Breast epithelium (tissue), 4 donors: ENCODE measurements at places on chromosomes 2 and 18.

DNA sequence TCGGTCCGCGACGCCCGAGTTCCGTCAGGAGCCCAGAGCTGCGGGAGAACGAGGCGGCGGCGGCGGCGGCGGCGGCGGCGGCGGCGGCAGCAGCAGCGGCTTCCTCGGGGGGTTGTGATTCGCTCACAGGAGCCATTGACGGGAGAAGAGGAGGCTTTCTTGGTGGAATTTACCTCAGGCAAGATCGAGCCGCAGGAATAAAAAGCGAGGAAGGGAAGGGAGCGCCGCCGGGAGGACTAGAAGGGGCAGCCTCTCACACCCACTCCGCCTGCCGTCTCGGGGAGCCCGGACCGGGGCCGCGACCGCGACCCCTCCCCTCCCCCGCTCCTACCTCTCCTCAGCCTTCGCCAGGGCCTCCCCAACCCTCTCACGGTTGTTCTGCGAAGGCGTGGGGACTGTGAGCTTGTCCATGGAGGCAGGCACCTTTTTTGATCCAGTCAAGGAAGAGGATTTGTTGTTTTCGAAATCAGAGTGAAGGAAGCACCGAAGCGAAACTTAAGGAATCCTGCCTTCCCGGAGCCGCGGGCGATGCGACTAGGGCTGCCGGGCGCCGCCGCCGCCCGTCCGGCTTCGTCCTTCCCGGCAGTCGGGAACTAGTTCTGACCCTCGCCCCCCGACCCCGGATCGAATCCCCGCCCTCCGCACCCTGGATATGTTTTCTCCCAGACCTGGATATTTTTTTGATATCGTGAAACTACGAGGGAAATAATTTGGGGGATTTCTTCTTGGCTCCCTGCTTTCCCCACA lies 506 bp downstream of the BMPR2 start:
- DNase-seq, result peak; percentile 58

DNA sequence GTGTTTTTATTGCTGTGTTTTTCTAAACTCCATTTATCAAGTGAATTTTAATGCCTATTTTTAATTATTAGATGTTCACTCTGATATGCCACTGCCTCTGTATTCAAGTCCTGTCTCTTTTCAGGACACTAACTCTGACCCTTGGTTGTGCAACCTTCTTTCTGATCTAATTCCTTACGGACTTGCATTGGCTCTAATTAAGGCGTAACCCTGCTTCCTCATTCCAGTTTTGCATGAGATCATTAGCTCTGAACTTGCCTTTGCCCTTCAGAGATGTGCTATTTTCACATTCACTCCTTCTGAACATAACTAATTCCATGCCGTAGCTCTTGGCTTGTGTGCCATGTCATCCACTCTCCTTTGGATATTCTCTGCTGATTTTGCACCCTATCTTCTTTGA lies 162.5 kb upstream of the TMEFF2 start:
- DNase-seq, result no peak

GRCh38 chr18:34280653-34281052 lies 55.9 kb upstream of the NOL4 start:
- DNase-seq, result no peak

- DNase-seq, result no peak
Observed at GRCh38 chr2:37527361-37527760, 144.1 kb downstream of the CDC42EP3 start.

- no peak for DNase-seq
Observed at GRCh38 chr18:36849288-36850006, 20.5 kb downstream of the KIAA1328 start.

DNA sequence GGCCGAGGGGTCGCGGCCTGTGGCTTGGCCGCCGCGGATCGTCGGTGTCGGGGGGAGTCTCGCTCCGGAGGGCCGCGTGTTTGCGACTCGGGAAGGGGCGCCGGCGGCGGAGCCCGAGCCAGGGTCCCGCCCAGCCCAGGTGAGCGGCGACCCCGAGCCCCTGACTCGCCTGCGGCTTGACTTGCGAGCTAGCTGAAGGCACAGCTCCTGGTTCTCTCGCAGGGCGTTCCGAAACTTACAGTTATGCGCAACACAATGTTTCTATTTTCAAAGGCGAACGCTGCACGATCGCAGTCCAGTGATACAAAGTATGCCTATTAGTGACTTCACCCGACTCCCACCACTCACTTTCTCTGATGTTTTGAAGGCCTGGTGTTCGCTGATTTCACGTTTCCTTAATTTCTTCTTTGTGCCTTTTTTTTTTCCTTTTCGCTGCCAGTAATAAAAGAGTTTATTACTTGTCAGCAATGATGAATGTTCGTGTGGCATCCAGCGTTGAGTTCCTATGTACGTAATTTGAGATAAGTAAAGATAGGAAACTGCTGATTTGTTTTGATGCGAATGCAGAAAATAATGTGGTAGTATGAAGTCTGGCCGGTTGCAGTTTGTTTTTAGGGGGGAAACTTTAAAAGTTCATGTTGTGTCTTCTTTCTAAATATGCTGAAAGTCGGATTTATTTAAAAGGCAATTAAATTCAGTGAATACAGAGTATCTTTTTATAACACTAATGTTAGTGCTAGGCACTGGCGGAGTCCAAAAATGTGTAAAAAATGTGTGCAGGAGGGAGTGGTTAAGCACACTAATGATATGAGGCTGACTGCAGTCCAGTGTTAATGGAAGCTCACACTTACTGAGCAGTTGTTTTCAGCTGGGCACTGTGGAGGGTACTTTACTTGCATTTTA lies 706 bp downstream of the UBXN2A start:
- DNase-seq, result no peak

DNA sequence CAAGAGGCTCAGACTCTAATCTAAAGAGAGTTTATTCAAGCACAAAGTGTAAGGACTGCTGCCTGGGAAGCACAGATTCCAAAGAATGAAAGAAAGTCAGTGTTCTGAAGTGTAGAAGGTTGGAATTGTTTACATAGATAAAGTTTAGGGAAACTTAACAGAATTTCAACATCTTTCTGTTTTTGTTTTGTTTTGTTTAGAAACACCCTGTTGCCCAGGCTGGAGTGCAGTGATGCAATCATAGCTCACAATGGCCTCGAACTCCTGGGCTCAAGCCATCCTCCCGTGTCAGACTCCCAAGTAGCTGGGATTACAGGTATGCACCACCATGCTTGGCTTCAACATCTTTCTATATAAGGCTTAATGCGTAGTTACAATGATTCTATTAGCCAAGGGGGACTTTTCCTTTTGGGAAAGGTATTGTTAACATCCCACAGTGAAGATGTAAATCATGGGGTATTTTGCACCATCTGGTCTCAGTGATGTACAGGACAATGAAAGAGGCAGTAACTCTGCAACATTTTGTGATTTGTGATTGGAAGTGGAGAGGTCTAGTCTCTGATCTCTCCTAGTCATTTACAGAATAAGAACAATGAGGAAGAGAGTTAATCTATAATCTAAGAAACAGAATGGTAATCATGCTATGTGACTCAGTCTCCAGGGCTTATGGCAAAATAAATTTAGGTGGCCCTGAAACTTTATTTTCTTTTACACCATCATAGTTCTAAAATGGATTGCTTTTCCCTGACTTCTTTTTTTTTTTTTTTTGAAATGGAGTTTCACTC lies 45.6 kb upstream of the MSH6 start:
- no peak for DNase-seq

GRCh38 chr18:5997361-5997760 lies 102.0 kb upstream of the TMEM200C start:
- no peak for DNase-seq

- no peak for DNase-seq
Observed at GRCh38 chr2:209663139-209663538, 108.5 kb upstream of the UNC80 start.

DNA sequence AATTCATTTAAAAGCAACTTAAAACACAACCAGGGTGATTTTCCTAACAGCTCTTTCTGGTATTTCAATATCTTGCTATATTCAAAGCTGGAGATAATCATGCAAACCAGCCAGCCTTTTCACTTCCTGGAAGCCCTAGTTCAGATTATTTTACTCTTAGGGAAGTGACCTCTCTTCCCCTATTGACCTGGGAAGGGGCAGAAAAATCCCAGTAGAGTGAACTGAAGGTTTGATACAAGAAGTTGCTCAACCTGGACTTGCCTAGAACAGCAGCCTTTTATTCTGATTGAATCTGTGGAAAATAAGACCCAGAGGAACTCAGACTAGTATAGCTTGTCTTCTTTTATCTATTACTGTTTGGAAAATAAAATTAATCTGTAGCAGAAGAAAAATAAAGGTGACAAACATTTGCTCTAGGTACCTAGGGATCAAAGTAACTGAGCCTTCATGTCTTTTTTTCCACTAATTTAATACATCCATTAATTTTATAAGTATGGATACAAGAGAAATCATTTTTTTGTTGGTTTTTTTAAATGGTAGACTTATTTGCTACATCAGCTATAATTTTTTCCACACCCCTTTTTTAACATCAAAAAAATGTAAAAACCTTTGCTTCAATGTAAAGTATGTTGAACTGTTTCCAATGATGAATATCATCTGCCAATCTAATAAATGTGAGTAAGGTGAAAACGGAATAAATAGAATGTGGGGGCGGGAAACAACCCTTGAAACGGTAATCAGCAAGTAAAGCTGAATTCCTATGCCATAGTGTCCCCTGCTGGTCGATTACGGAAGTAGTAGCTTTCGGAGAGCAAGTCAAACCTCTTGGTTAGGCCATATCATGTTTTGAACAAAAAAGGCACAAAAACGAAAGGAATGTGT lies 629.9 kb downstream of the NRXN1 start:
- peak; percentile 54 for DNase-seq

DNA sequence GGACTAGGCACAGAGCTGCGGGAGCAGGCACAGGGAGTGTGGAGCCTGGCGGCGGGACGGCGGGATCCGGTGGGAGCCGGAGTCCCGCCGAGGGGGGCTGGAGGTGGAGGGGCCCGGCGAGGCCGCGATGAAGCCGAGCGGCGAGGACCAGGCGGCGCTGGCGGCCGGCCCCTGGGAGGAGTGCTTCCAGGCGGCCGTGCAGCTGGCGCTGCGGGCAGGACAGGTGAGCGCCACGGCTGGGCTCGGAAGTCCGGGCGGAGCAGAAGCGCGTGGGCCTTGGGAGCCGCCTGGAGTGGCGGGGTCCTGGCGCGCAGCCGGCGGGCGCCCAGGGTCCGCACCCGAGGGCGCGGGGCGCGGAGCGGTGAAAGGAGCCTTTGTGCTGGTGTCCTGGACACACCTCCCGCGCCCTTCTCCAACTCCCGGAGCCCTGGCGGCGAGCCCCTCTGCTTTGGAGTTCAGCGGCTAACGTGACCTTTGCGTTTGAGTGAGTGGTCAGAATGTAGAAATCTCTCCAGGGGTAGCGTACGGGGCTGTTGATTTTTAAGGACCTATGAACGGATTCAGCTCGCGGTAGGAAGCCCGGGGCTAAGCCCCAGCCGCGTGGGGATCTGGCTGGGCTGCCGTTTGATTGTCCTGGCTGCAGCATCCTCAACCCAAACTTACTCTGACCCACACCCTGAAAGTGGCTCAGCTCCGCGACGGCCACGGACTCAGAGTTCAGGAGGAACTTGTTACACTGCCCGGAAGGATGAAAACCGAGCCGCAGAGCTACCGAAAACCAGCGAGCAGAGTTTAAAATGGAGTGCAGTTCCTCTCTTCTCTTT lies 448 bp downstream of the IMPA2 start:
- DNase-seq, result no peak

DNA sequence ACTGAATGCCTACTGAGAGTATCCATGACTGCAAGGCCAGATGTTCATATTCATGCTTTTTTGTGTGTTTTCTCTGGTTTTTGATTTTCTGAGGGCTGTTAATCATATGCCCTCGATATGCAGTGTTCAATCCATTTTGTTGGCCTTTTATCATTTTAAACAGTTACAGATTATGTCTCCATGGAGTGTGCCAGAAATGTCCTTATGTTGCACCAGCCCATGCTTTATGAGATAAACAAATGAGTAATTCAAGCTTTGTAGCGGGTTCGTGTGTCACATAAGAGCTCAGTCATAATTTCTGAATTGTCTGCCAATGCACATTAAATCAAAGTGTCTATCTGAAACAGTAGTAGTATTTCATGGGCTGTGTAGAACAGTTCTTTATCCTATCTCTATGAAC lies 583.0 kb downstream of the THSD7B start:
- DNase-seq, result no peak

DNA sequence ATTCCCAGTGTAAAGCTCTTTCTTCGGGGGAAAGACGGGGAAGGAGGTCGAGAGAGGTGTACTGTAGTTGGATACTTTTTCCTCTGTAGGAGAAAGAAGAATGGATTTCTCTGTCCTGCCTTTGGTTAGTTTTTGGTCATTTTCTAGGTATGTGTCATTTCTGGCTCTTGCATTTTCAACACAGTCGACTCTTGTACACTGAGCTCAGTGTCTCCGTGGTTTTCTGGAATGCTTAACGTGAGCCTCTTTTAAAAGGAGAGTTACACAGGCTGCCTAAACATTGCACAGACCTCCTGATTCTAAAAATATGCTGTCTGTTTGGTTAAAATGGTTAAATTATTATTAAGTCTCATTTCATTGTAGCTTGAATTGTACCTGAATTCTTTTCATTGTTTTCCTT lies 21.8 kb upstream of the GLS start:
- DNase-seq, result no peak

DNA sequence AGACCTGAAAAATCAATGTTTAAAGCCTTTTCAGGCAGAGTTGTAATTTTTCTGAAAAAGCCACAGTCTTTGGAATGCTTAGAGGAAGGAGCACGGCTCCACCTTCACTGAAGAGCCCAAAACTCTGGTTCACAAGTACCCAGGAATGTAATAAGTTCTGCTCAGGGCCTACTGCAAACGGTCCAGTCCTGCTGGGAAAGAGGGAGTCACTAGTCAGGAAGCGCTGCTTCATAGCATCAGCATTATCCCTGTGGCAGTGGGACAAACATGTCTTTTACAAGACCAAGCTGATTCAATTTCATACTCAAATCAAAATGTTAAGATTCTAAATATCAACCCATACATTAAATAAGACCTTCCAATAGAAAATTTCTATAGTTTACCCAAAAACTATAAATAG lies 152.9 kb upstream of the PGAP1 start:
- no peak for DNase-seq

DNA sequence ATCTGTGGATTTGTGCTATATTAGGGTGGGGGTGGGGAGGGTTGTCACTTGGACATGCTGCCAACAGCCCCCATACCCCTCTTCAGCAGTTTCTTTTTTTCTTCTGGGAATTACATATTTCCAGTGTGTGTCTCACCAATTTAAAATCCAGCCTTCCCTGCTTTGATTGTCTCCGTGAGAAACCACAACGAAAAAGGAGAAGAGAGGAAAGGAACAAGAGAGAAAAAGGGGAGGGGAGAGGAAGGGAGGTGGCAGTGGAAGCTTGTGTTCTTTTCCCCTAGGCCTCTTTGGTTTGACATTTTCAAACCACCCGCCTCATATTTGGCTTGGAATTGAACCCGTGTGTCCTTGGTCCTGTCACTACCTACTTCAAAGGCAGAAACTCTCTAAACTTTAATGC lies 860 bp downstream of the CTNNA2 start:
- no peak for DNase-seq

DNA sequence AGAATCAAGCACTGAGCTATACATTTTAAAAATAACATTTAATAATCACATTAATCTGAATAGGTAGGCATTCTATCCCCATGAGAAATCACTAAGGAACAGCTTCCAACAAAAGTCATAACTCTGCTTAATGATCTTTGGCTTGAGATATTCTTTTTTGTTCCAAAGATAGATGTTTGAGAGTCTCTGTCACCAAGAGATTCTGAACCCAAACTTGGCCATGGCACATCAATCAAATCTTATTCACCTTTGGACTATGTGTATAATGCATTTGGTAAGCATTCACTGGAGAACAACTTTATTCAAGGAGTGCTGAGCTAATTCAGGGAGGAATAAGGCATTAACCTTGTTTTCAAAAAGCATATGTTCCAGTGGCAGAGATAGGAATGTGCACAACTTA lies 743.3 kb downstream of the SLC4A3 start:
- DNase-seq, result no peak

GRCh38 chr2:160319700-160320099 lies 119.6 kb upstream of the ITGB6 start:
- DNase-seq, result no peak

GRCh38 chr2:69026026-69026425 lies 13.0 kb downstream of the ANTXR1 start:
- no peak for DNase-seq
